ENCODE measurements at places on chromosomes 7 and 10.

DNA sequence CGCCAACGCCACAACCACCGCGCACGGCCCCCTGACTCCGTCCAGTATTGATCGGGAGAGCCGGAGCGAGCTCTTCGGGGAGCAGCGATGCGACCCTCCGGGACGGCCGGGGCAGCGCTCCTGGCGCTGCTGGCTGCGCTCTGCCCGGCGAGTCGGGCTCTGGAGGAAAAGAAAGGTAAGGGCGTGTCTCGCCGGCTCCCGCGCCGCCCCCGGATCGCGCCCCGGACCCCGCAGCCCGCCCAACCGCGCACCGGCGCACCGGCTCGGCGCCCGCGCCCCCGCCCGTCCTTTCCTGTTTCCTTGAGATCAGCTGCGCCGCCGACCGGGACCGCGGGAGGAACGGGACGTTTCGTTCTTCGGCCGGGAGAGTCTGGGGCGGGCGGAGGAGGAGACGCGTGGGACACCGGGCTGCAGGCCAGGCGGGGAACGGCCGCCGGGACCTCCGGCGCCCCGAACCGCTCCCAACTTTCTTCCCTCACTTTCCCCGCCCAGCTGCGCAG, 424 bp downstream of the EGFR start:
- no peak for DNase-seq

- DNase-seq: no peak
Measured at GRCh38 chr7:127938588-127938987, 92.6 kb downstream of the LRRC4 start.

DNA sequence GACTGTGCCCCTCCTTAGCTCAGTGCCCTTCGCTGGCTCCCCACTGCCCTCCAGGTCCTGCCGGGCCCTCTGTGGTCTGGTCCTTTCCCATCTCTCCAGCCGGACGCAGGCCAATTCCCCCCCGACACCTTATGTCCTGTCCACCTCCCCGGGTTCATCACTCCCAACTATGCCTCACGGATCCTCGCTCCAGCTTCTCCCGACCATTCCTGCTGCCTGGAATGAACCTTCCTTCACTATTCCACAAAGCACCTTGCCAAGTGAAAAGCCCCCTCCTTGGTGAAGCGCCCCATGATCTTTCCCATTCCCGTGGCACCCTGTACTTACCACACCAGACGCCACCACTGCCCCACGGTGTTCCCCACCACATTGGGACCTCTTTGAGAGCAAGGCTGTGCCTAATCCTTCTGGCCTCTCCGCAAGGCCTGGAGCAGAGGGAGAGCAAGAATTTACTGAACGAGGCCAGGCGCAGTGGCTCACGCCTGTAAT, 47.2 kb downstream of the TMEM270 start:
- DNase-seq: no peak

GRCh38 chr10:114773197-114773532, 48.4 kb upstream of the FHIP2A start:
- no peak for DNase-seq

Measured in stimulated activated CD4-positive, alpha-beta T cell treated with anti-CD3 and anti-CD28 coated beads, Interleukin-1b, Interleukin-23, amount 100 ng/mL, for 48 hours (primary cell).